ENCODE measurements at places on chromosomes 4 and X.

- no peak for DNase-seq
Observed at GRCh38 chr4:7830747-7831146, 108.9 kb downstream of the AFAP1 start.

GRCh38 chr4:29052266-29052665 lies 1667.9 kb upstream of the PCDH7 start:
- DNase-seq = no peak

- DNase-seq = no peak
Observed at GRCh38 chr4:71147261-71147660, 153.8 kb downstream of the DCK start.

GRCh38 chr4:151961456-151961855 lies 200.6 kb upstream of the GATB start:
- no peak for DNase-seq

DNA sequence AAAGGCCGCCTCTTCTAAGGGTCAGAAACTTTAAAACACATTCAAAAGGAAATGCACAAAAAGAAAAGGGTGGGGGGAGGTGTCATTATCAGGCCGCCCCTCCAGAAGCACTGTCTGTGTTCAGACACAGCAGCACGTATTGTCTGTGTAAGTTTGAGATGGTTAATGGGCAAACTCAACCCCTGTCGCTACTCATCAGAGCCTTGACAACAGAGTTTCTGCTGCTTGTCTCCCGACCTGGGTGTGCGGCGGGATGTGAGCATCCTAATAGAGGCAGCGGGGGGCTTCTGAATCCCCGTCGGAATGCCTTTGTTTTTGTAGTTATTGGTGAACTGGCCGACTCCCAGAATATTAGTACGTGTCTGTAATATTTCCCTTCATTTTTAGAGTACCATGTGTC lies 158.9 kb downstream of the DCTD start:
- no peak for DNase-seq

DNA sequence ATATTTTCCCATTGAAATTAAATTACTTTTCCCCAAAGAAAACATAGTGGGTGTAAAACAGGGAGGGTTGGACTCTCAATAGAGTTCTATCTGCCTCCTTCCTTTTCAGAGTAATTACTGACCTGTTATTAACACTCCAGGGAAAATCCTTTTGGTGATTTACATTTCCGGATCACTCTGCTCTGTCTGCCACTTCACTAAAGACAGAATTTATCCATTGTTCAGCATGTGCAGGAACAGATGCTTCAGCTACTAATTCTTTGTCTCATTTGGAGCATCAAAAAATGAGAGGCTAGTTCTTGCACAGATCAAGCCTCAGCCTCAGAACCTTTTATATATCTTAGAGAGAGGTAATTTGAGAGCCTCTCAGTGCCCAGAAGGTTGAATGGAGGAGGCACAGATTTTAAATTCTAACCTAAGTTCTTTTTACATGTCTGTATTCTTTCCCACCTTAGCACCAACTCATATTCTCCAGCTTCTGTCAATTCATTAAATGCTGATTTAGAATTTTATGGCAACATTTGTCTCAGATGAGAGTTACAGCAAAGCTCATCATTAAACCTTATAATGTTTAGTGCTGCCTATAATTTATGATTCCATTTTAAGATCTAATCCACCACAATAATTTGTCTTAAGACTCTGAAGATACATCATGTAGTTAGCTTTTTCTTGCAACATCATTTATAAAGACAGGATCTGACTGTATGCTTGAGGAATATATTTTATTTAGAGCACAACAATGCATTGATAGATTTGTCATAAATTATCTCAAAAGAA lies 1494.4 kb downstream of the STIM2 start:
- no peak for DNase-seq

GRCh38 chrX:70043685-70044084 lies 6.1 kb downstream of the AWAT2 start:
- DNase-seq = no peak

GRCh38 chr4:139188648-139189416 lies 11.8 kb upstream of the ELF2 start:
- DNase-seq = no peak

DNA sequence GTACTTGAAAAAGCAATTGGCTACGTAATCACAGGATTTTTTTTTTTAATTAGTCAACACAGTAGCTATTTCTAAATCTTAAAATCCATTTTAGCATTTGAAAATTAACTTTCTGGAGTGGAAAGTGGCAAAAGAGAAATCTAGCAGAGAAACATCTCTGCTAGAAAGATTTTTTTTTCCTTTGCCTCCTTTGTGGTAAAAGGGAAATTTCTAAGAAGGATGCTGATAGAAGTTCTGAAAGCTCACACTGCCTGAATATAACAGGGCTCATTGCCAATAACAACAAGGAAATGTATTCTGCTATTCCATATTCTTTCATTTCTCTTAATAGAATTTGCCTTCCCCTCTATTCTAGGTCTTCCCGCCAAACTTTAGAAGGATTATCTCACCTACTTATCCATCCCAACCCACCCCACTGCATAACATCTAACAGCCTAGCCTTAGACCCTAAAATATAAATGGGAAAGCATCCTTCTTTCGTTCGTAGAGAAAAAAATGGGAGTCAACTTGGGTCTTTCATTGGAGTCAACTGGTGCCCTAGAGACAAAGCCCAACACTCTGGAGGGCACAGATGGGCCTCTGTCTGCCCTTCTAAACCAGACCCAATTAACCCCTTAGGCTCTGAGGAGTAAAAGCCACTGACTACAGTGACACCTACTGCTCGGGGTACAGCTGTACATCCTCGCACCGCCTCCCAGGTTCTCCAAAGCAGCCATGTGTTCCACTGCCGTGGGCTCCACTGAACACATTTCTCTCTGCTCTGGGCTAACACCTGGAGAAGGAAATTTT lies 103.9 kb downstream of the MAML3 start:
- no peak for DNase-seq

DNA sequence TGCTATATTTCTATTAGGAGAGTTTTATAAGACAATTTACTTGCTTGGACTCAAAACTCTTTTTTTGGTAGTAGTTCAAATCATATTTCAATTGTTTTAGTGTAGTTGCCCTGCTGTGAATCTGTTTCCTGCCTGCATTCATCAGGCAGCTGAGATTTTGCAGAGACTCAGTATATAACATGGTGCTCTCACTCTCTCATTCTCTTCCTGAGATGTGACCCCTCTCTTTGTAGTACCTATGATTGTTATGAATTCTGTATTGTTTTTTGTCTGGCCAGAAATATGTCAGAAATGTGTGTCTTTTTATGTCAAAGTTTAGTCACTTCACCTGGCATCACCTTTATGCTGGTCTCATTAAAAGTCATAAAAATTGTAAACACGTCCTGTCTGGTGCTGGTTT lies 374.0 kb downstream of the RAPGEF2 start:
- DNase-seq = no peak

DNA sequence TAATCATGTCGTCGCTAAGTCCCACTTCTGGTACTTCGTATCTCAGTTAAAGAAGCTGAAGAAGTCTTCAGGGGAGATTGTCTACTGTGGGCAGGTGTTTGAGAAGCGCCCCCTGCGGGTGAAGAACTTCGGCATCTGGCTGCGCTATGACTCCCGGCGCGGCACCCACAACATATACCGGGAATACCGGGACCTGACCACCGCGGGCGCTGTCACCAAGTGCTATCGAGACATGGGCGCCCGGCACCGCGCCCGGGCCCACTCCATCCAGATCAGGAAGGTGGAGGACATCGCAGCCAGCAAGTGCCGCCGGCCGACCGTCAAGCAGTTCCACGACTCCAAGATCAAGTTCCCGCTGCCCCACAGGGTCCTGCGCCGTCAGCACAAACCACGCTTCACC lies 11.3 kb downstream of the PNCK start:
- peak; percentile 40 for DNase-seq

GRCh38 chr4:56405016-56405415 lies 17.7 kb upstream of the AASDH start:
- no peak for DNase-seq

GRCh38 chrX:110414679-110415439 lies 56.2 kb downstream of the RTL9 start:
- DNase-seq = no peak

Measured in stimulated activated CD4-positive, alpha-beta T cell treated with anti-CD3 and anti-CD28 coated beads, Interleukin-1b, Interleukin-23, amount 100 ng/mL, for 1 hour (primary cell).